ENCODE measurements at places on chromosomes 3 and 15.

- no peak for DNase-seq
Observed at GRCh38 chr3:195197765-195198425, 73.1 kb downstream of the XXYLT1 start.

DNA sequence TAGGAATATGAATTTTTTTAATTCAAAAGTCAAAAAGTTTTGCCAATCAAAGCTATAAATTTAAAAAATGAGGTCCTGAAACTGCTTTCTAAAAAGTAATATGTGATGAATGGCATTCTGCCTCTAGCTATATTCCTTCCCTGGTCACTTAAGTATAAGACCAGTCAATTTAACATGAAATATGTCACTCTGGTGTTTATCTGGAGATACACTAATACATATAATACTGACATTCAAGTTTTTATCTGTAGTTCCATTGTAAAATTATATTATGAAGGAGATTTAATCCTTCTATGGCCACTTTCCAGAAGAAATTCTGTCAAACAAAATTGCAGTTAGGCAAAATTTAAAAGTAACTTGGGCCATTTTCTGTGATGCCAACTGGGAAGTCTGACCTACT, 236.8 kb downstream of the CNTN3 start:
- DNase-seq: no peak

GRCh38 chr3:12454076-12454815, 30.0 kb upstream of the TSEN2 start:
- DNase-seq: no peak

DNA sequence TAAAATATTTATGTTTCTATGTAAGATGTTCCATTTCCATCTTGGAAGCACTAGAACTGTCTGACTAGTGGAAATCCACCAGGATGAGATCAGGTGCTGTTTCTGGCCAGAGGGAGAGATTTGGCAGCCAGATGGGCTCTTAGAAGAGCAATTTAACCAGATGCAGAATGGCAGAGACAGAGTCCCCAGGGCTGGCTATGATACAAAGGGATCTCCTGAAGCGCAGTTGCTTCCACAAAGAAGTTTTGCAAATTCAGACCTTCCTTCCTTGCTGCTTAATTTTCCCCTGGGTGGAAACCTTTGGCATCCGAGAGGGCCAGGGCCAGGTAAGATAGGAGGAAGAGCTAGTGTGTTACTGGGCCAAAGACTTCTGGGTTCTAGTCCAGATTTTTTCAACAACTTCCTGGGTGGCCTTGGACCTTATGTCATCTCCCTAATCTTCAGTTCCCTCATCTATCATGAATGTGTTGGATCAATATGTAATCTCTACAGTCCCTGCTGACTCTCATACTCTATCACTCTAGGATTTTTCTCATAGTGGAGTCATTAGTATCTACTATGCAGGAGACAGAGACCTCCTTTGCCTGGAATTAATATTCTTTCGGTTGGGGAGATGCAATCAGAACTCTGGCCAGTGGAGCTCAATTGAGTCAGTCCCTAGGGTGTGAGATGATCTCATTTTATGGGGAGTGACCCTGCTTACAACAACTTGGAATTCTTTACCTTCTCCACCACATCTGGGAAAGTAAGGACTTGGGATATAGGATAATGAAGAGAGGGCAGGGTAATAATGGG, 41.1 kb upstream of the NDUFB4 start:
- DNase-seq: no peak

DNA sequence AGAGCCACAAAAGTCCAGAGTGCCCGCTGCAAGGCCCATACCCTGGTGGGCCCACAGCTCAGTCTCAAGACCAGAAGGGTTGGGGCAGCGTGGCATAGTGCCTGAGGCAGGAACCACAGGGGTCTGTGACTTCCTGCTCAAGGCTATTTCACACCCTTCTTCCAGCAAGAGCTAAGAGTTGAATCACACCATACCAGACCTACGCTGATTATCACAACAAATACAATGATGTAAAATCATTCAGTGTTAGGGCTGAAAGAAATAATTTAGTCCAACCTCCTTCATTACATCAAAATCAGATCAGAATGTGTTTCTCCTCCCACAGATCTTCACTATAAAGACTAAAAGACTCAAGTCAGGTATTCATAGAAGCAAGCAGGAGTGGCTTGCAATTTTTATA, 27.8 kb upstream of the ST8SIA2 start:
- DNase-seq: no peak

GRCh38 chr3:49104052-49104426, 518 bp downstream of the QARS1 start:
- DNase-seq: no peak

DNA sequence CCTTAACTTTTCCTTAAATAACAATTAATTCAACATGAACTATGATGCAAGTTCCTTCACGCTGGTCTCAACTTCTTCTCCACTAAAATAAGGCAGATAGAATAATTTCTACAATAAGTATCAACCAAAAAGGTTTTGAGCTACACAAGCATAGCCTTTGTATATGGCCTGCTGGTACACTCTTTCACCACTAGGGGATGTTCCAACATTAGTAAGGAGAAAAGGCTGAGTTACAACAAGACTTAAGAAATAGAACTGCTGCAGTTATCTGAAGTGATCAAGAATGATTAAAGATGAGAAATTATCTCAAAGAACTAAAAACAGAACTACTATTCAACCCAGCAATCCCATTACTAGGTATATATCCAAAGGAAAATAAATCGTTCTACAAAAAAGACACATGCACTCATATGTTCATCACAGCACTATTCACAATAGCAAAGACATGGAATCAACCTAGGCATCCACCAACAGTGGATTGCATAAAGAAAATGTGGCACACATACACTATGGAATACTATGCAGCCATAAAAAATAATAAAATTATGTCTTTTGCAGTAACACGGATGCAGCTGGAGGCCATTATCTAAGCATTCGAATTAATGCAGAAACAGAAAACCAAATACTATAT, 14.4 kb downstream of the ATP13A3 start:
- DNase-seq: no peak

DNA sequence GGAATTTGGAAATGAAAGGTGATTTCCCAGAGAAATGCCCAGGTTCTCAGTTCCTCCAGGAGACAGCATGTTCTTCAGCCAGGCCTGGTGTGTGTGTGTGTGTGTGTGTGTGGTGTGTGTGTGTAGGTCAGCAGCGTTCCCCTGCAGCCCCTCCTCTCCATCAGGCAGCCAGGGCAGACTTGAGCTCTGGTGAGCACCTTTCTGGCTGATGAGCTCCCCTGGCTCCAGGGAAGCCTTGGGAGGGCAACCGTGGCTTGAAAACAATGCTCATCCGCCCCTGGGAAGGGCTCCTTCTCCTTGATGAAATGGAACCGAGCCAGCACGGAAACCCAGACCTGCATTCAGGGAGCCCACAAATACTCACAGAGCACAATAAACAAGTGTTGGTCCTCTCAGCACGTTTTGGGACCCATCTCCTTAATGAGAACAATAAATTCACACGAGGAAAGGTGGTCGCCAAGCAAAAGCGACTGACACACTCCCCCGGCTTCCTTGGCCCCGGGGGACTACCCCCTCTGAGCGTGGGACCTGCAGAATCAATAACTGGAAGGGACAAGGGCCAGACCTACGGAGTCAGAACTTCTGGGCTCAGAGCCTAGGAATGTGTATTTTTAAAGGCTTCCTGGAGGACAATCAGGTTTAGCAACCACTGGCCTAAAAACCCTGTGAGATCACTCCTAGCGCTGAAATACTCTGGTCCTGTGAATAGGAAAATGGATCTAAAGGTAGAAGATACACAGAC, 38.6 kb upstream of the HES1 start:
- DNase-seq: no peak

- no peak for DNase-seq
Observed at GRCh38 chr3:55818485-55818884, 331.4 kb upstream of the WNT5A start.

DNA sequence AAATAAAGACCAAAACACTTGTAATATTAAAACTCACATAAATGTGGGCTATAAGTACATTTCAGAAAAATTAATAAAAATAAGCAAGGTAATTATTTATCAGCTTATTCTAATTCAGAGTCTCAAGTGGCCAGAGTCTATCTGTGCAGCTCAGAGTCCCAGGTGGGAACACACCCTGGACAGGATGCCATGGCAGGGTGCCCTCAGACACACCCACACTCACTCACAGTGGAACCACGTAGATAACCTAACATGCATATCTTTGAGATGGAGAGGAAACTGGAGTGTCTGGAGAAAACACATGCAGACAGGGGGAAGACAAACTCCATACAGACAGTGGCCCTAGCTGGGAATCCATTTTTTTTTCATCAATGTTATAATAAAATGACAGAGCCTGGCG, 37.2 kb downstream of the FSIP1 start:
- DNase-seq: no peak

DNA sequence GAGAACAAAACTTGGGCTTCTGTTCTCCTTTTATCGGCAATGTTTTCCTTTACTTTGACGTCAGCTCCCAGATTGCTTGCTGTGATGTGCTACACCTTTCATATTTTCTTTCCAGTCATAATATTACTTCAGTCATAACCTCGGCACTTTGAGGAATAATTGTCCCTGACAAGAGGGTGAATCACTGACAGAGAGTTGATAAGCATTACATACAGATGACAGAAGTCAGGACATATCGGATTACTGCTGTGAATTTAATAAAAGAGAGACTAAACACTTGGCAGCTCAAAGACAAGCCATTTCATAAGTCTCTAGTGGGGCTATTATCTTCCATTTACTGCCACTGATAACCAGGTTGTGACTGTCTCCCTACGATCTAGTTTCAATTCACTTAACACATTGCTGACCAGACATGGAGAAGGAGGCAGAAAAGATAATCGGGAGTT, 362.1 kb upstream of the ARRDC4 start:
- no peak for DNase-seq

DNA sequence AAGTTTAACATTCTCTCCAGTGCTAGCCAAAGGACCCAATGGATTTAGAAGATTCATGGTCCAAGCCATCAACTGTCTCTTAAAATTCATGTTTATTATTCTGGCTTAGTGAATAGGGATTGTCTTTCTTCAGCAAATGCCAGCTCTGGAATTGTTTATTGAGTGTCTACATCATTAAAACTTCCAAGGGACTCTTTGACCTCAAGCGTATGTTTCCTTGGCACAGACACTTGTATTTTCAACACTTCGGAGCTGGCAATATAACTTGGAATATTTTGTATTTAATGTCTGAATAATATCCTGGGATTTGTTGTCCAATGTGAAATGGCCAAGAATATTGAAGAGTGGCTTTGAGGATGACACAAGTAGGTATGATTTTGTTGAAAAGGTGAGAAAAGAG, 204.2 kb downstream of the EPHA3 start:
- no peak for DNase-seq

DNA sequence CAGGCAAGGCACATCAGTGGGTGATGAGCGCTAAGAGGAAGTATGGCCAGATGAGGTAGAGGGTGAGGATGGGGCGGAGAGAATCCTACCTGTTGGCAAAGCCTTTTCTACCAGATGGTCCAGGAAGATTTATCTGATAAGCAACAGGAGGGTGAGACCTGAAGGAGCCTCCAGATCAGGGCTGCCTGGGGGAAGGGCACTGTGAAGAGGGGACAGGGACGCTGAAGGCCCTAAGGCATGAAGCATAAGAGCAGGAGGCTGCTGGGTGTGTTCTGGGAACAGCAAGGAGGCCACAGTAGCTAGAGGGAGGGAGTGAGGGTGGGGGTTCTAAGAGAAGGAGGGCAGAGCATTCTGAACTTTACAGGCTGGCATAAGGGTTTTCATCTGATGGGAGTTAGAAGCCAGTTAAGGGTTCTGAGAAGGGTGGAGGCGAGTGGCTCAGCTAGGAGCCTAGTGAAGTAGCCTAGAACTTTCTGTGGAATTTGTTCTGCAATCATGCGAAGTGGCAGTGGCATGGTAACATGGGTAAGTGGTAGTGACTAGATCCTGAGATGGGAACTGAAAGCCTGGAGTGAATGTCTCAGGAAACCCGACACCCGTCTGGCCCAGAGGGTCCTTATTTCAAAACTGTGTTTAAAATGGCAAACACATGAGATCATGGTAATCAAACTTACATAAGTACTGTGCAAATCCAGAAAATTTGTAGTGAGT, 29.9 kb downstream of the CGNL1 start:
- DNase-seq: no peak

DNA sequence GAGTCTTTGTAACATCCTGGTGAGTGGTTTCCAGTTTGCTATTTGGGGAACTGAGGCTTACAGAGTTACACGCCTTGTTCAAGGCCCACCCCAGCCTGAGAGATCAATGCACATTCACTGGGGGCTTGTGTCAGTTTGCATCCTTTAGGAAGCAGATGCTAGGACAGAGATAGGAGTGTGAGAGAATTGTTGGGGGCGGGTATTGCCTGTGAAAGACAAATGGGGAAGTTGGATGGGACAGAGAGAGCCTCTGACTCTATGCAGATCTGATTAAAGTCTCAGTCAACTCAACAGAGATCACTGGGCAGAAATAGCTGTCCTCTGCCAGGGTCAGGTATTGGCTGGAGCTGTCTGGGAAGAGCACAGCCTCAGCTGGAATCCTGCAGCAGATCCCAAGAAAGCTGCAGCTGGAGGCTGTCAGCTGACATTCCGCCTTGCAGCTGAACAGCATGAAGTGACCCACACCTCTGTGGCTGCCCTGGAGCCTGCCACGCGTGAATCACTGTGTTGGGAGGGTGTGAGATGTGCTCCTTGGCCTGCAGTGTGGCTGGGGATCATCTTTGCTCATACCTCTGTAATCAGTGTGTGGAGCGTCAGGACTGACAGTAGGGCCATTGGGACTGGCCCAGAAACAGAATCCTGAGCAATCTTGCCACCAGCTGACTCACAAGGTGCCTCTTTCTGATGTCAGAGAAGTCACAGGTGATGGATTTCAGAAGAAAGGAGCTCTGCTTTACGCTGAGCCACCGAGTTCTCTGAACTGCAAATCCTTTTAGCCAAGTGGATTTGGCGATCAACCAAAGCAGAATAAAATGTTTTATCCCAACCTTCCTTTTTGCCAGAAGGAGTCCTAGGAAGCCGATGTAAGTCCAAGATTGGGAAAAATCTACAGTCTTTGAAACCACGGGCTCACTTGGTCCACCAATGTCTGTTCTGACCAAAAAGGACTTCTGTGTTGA, 284.1 kb upstream of the LRRFIP2 start:
- DNase-seq: no peak

DNA sequence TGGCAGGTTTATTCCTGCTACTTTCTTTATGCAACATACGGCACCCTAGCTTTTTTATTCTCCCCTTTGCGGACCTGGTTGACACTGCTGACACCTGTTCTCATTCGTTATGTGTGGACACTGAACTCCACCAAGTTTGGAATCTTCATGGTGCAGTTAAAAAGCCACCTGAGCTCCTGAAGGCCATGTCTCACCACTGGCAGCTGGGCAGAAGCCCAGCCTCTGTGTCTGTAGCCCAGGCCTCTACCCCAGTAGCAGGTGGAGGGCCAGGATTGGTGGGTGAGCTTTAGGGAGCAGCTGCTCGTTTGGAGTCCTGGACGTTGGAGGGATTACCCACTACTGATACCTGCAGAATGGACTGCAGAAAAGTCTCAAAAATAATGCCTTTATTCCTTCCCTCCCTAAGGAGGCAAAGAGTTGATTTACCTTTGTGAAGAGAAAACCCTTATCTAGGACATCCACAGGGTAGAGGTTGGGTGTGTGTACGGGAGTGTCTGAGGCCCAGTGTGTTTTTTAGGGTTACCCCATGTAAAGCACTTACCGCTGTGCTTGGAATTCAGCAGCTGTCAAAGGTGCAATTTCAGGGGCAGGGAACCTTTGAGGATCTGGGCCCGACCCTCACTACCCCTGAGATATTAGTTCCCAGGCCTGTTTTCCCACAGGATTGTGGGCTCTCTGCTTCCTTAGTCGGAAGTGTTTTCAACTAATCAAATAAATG, 637 bp upstream of the CCNDBP1 start:
- DNase-seq: no peak
